ENCODE measurements at places on chromosomes 11 and 22. TPM values are rescaled to one million over a fixed set of nuclear protein-coding genes. Genes with fewer than 3 reads are reported as not detected.

Gene PGA5
- not detected for total RNA-seq

Gene C11orf42
- total RNA-seq = not detected

Gene SAA1
- not detected for total RNA-seq

Gene GLB1L3
- not detected for total RNA-seq

Gene OLFML1
- total RNA-seq = 27.1 TPM

Gene SLC43A3
- total RNA-seq = 44.3 TPM

Gene CFAP300
- total RNA-seq = 12.7 TPM

Gene RCE1
- 10.7 TPM for total RNA-seq

Gene MTA2
- 46.2 TPM for total RNA-seq

Gene CELF1
- total RNA-seq = 63.2 TPM

Gene C2CD2L
- 4.9 TPM for total RNA-seq

Gene PLAAT5
- total RNA-seq = 0.18 TPM

Gene FOLR3
- not detected for total RNA-seq

Gene NRXN2
- 3.4 TPM for total RNA-seq

Gene RIN1
- total RNA-seq = 10.1 TPM

Measured in fibroblast of the aortic adventitia (primary cell).